Hindlimb muscle (tissue), 1 donor: ENCODE measurements at places on chromosomes 16 and 17. TPM values are rescaled to one million over a fixed set of nuclear protein-coding genes. Genes with fewer than 3 reads are reported as not detected.

DNA sequence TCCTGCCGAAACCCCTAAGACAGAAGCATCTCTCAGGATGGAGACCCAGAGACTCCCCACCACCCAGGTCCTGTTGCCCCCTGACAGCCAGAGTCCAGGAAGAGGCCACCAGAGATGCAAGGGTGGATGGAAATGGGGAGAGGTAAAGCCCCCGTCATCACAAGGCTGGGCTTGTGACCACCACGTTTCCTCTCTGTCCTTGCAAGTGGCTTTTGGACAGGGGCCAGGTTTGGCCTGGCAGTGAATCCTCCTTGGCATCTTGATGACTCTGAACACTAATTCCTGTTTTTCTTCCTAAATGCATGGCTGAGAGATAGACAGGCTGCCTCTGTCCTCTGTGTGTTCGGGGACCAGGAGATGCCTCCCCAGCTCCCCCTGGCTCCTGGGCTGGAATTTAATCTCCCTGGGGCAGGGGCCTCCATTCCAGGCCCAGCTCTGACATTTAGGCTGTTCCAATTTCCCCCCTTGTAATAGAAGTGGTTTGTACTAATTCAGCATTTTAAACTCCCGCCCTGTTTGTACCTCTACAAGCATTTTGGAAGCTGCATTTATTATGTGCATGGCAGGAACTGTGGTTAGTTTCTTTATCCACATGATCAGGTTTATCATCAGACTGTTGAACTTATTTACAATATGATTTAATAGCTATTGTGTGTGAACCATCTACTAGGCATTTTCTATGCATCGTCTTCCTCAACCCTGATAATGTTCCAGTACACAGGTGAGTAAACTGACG is 116.1 kb upstream of the IRX6 start:
- no peak for DNase-seq

DNA sequence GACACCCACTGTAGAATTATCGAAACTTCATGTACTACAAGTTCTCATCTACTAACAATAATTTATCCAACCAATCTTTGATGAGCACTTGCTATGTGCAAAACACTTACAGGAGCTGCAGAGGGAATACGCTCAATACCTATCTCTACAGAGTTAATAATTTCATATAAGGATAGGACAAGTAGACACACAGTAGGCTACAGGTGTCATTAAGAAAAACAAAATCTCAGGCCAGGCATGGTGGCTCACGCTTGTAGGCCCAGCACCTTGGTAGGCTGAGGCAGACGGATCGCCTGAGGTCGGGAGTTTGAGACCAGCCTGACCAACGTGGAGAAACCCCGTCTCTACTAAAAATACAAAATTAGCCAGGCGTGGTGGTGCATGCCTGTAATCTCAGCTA is 91.3 kb upstream of the PLEKHM1 start:
- no peak for DNase-seq

- peak; percentile 67 for DNase-seq
Measured at GRCh38 chr17:42378959-42379594, 9.2 kb downstream of the STAT3 start.

DNA sequence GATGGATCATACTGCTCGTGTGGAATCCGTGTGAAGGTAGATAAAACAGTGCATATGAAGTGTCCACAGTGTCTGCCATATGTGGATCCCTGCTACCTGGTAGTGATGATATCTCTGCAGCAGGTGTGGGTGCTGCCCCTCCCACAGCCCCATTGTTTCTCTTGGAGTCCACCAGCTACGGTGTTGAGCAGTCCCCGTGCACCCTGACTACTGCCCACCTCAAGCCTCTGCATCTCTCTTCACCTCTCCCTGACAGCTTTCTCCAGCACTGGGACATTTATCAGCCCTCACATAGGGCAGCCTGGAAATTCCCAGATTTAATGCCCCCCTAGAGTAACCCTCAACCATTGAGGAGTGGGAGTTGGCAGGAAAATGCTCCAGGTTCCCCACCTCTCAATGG is 244.7 kb downstream of the IRF8 start:
- DNase-seq, result no peak

DNA sequence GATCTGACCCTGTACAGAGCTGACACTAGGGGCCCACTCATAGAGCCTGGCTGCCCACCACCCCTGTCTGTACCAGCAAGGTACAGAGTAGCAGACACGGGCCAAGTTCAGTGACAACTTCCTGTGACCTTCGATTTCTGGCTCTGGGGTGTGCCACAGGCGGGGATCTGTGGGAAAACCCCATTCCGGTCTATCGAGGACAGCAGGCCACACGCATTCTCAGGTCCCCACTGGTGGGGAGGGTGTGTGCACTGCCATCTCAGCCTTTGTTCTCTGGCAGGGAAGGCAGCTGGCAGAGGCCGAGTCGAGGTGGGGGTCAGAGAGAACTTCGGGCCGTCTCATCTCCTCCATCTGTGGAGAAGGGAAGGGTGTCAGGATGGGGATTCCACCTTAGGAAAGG is 10.0 kb downstream of the NLE1 start:
- no peak for DNase-seq

GRCh38 chr17:51527225-51527982 is 267.1 kb downstream of the UTP18 start:
- DNase-seq, result no peak

GRCh38 chr16:19128454-19129200 is 14.9 kb downstream of the ITPRIPL2 start:
- no peak for DNase-seq

The SLC47A1 gene
- polyA plus RNA-seq, result 1.3 TPM

The STAT5B gene
- polyA plus RNA-seq, result 45.6 TPM

The SSTR5 gene
- not detected for polyA plus RNA-seq

The MYH8 gene
- polyA plus RNA-seq, result 3,387 TPM

The IGFALS gene
- polyA plus RNA-seq, result 0.52 TPM
